A673 (cell line): ENCODE measurements at places on chromosomes 6 and 20. TPM values are rescaled to one million over a fixed set of nuclear protein-coding genes. Genes with fewer than 3 reads are reported as not detected.

DNA sequence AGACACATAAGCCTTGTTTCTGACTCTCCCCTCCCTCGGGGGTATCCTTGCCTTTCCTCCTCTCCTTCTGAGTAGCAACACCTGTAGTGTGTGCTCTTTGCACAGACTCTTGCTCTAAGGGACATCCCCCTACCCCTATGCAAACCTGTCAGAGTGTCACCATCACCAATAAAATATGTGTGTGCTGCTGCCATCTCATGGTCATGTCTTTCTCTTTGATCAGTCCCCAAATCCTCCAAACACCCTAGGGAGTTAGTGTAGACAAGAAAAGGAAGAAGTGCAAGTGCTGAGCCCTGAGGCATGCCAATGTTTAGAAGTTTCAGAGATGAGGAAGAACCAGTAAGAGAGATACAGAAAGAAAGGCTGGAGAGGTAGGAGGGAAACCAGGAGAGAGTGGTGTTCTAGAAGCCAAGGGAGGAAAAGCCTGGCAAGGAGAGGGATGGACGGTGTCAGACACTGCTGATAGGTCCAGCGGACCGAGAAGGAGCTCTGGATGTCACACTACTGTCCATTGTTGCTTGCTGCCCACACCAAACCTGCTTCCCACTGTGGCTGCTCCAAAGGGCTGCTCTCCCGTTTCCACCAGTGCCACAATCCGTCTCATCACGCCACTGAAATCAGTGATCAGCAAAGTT lies 16.4 kb downstream of the TRMT6 start:
- peak; percentile 56 for DNase-seq

GNRH2 gene
- 0.85 and 1.5 TPM in 2 replicates for total RNA-seq

GRCh38 chr20:20677186-20677585 lies 35.3 kb downstream of the RALGAPA2 start:
- DNase-seq: no peak

DNA sequence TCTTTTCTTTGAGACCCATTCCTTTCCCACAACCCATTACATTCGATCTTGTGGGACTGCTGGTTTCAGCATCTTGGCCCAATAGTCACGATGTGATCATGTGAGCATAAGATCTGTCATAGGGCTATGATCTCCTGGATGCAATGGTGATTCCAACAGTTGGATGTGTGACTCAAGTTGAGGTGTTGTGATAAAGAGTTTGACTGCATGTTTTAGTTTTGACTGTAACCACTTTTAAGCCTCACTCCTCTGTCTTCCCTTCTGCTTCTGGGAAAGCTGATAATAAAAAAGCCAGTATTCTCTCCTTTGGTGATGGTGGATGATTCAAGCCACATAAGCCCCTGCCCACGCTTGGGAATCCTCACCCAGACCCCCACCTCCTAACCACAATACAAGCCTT lies 117.0 kb upstream of the ASCC3 start:
- no peak for DNase-seq

- DNase-seq: no peak
Measured at GRCh38 chr20:45014671-45015415, 48.5 kb downstream of the STK4 start.

DNA sequence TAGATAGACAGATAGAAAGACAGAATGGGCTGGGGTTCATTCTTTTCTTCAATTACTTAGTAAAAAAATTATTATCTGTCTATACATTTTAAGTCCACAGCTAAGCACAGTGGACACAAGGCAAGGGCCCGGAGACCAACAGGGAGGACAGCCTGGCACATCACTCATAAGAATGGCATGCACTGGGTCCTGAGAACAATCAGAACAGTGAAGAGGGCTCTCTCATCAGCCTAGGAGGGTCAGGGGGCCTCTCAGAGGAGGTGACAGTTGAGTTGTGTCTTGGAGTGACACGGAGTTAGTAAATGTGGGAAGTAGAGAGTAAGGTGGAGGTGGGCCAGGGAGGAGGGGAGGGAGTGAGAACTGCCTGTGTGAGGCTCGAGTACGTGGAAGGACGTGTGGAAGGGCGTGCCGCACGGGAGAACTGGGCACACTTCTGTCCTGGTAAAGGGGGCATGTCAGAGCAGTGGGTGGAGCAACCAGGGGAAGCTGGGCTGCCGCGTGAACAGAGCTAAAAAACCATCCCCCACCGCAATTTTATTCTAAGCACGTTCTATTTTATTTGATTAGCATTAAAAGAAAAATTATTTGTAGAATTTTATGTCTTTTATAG lies 45.1 kb upstream of the DSP start:
- DNase-seq: no peak

DNA sequence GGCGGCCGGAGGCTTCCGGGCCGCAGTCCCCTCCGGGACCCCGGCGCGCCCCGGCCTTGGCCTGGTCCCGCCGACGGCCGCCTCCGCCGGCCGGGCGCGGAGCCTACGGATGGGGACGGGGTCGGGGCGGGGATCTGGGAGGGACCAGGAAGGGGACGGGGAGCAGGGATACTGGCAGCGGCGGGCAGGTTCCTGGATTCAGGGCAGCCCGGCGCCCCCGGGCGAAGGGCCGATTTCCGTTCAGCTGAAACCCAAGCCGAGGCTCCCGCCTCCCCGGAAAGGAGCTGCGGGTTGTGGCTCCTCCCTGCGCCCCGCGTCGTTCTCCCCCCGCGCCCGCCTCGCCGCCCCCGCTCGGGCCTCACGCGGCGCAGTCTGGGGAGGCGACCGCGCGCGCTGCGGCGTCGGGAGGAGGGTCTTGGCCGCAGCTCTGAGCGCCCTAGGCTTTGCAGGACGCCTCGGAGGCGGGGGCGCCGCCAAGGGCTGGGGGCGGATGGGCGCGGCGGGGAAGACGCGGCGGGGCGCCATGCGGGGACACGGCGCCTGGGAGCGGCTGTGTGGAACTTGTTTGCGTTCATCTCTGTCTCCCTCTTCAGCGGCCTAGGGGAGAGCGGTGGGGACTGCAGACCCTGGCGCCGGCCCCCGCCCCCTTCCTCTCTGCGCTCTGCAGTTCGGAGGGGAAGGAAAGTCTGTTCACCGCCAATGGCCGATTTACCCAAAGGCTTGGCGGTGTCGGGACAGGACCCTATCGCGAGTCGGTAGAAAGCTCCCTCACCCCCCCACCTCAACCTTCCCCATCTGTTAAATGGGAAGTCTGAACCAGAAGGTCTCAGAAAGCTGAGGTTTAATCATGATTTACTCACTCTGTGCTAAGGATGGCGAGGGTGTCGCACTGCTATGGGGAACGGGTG lies 22.7 kb upstream of the TMEM181 start:
- peak; percentile 78 for DNase-seq

- DNase-seq: no peak
Measured at GRCh38 chr6:2231438-2231837, 14.0 kb downstream of the GMDS start.

GRCh38 chr6:132228894-132229293 lies 172.4 kb downstream of the MOXD1 start:
- no peak for DNase-seq

TOX2 gene
- total RNA-seq: 107 and 117 TPM in 2 replicates

HTR1E gene
- not detected in 2 replicates for total RNA-seq
